Activated CD4-positive, alpha-beta T cell treated with anti-CD3 and anti-CD28 coated beads, Interleukin-2, Interleukin-6, amounts not matched to agents 100 ng/mL and 50 ng/mL, durations not matched to agents 16 hours and 8 hours (primary cell): ENCODE measurements at places on chromosomes 6 and 20.

DNA sequence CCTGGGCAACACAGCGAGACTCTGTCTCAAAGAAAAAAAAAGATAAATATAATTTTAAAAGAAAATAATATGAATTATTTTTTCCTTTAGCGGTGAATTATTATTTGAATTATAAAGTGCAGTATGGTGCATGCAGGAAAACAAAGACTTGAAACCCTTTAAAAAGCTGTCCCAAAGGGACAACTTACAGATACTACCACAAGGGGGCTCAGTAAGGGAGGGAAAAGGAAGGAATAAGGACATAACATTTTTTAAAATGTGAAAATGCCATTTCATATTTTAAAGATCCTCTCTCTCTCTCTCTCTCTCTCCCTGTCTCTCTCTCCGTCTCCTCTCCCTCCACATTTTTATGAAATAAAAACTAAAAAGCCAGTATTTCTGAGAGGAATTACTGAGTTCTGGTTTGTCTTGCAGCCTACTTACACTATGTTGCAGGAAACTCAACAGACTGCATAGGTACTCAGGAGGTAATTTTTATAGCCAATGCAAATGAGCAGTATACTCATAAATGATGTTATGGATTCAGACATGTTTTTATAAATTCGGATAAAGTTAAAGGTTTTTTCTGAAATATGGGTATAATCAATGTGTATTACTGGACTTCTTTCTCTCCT, 455.0 kb upstream of the GJE1 start:
- DNase-seq, result peak; percentile 25

GRCh38 chr6:82507112-82507511, 143.5 kb downstream of the TPBG start:
- peak; percentile 3 for DNase-seq

- DNase-seq, result no peak
Observed at GRCh38 chr6:141437685-141438084, 695.0 kb upstream of the GJE1 start.

GRCh38 chr6:15279047-15279661, 33.3 kb downstream of the JARID2 start:
- no peak for DNase-seq

DNA sequence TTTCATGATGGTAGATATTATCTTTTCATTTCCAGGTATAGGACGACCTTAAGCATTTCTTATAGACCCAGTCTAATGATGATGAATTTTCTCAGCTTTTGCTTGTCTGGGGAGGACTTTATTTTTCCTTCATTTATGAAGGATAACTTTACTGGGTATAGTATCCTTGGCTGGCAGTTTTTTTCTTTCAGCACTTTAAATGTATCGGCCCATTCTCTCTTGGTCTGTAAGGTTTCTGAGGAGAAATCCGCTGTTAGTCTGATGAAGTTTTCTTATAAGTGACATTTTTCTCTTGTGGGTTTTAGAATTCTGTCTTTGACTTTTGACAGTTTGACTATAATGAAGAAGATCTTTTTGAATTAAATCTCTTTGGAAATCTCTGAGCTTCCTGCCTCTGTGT, 144.7 kb upstream of the SLC22A23 start:
- no peak for DNase-seq

DNA sequence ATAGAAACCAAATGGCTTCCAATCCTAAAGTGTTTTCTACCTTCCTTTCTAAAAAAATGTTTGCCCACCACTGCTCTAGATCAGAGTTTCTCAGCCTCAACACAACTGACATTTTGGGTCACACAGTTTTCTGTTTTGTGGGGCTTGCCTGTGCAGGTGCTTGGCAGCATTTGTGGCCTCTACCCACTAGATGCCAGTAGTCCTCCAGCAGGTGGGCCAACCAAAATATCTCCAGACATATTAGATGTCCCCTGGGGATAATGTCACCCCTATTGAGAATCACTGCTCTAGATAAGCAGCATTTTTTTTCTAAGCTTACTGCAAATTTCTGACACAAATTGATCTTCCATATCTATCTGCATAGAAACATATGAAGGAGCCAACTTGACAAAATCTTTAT, 26.3 kb upstream of the EPM2A start:
- no peak for DNase-seq

GRCh38 chr6:12909833-12910232, 193.3 kb downstream of the PHACTR1 start:
- no peak for DNase-seq

GRCh38 chr20:15245896-15246295, 908.5 kb upstream of the FLRT3 start:
- DNase-seq, result no peak

DNA sequence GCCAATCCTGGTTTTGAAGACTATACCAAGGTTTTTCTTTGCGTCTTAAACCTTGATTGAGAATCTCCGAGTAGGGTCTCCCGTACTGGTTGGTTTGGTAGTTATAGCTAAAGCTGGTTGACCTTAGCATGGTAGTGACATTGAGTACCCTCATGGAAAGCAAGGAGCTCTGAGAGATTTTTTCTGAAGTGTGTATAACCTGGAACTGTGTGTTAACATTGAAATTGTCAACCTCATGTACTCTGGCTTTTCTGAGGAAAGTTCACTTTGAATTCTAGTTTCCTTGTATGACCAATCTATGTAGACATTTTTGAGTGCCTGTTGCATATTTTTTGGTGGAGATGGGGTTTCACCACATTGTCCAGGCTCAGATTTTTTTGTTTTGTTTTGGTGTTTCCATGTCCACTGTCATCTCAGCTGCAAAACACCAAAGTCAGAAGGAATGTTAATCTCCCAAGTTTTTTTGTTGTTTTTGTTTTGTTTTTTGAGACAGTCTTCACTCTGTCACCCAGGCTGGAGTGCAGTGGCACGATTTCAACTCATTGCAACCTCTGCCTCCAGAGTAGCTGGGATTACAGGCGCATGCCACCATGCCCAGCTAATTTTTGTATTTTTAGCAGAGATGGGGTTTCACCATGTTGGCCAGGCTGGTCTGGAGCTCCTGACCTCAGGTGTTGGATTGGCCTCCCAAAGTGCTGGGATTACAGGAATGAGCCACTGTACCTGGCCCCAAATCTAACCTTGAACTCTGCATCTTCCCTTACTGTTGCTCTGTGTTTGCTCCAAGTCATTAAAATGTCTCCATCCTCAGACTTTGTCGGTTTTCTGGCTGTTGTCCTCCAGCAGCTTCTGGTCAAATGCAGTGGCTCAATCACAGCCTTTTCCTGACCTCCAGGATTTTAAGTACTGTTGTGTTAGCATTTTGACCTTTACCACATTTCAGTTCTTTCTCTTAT, 4.3 kb downstream of the RPS12 start:
- peak; percentile 44 for DNase-seq

GRCh38 chr6:127877231-127877630, 23.6 kb downstream of the THEMIS start:
- peak; percentile 79 for DNase-seq

- DNase-seq, result no peak
Observed at GRCh38 chr6:21984561-21984960, 312.3 kb downstream of the PRL start.

GRCh38 chr6:89132057-89132456, 13.8 kb upstream of the PM20D2 start:
- DNase-seq, result no peak

- DNase-seq, result no peak
Observed at GRCh38 chr6:127463056-127463455, 3.9 kb upstream of the KIAA0408 start.

DNA sequence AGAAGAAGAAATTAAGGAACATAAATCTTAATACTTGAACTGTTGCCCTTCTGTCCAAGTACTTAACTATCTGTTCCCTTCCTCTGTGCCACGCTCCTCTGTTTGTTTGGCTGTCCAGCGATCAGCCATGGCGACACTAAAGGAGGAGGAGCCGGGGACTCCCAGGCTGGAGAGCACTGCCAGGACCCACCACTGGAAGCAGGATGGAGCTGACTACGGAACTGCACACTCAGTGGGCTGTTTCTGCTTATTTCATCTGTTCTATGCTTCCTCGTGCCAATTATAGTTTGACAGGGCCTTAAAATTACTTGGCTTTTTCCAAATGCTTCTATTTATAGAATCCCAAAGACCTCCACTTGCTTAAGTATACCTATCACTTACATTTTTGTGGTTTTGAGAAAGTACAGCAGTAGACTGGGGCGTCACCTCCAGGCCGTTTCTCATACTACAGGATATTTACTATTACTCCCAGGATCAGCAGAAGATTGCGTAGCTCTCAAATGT, 17.1 kb downstream of the IRF4 start:
- DNase-seq, result no peak

- no peak for DNase-seq
Observed at GRCh38 chr6:167797011-167797471, 29.7 kb upstream of the AFDN start.

- no peak for DNase-seq
Observed at GRCh38 chr6:170164271-170164900, 126.5 kb downstream of the DLL1 start.

- no peak for DNase-seq
Observed at GRCh38 chr6:143727035-143727434, 49.3 kb downstream of the PHACTR2 start.

- no peak for DNase-seq
Observed at GRCh38 chr6:127695108-127695507, 118.1 kb downstream of the C6orf58 start.
